ENCODE measurements at places on chromosomes 16 and 17. TPM values are rescaled to one million over a fixed set of nuclear protein-coding genes. Genes with fewer than 3 reads are reported as not detected.
A peak's percentile ranks its signal among the peaks of the same experiment; 100 is the strongest.

- no peak for DNase-seq
Observed at GRCh38 chr16:81717662-81718189, 61.4 kb upstream of the PLCG2 start.

The EMC8 gene
- total RNA-seq = 28.3 TPM

The ZSCAN10 gene
- not detected for total RNA-seq

The KRTAP2-3 gene
- total RNA-seq = 4.8 TPM

DNA sequence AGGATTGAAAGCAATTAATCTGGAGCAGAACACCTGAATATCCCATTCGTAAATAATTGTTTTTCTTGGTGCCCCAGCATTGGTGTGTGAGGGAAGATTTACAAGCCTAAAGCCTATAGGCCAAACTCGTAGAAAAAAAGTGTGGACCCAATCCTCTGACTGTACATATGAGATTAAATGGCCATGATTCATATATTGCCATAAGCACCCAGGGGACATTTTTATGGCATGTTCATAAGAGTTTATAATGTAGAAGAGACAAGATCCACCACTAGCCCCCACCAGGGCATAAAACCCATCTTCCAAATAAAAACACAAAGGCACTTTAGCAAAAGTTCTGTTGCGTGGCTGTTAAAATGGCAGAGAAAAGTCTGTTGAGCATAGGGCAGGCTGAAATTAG is 15.5 kb upstream of the SALL1 start:
- no peak for DNase-seq

The HIC1 gene
- 2.1 TPM for total RNA-seq

DNA sequence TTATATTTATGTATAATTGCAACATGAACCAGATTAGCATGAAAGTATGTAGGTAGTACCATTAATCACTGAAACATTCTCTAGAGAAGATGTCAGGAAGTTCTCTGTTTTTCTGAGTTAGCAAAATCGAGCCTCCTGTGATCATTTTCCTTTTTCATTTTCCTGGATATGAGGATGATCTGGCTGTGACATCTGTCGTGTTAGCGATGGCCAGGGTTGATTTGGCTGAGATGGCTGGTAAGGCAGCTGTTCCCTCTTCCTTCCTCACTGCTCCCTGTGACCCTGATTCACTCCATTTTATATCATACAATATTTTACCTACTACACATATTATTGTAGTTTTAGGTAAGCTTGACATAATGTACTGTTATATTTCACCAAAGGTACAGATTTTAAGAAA is 10.3 kb downstream of the CNTNAP4 start:
- no peak for DNase-seq

DNA sequence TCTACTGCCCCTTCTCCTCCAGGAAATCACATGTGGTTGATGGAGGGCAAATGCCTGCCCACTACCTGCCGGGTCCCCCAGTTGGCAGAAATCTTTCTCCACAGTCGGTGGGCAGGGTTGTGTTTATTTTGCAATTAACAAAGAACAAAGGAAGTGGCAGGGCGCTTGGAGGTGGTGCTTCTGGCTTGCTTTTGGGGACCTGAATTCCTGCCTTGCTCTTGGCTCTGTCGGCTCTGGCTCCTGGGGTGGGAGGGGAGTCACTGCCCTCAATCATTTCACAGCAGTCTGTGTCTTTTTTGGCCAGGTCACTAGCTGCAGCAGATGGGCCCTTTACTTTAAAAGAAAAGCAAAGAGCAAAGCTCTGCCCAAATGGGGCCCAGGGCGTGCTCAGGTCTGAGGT is 69.2 kb downstream of the C16orf78 start:
- no peak for DNase-seq

DNA sequence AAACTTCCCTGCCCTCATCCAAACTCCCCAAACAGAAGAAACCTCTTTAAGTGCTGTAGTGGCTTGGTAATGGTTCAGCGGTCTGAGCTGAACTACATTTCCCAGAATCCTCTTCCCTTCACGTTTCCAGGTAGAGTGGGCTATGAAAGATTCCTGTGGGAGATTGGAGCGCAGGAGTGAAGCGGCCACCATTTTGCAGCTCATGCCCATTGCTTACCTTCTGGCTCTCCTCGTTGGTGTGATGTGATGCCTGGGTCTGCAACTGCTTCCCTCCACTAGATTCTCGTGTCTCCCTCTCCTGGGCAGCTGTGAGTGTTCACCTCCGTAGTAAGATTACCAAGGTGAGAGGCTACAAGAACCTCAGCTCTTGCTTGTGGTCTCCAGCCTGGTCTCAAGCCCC is 82.1 kb downstream of the GPR139 start:
- DNase-seq = no peak

- peak; percentile 27 for DNase-seq
Observed at GRCh38 chr17:79749156-79749815, 18.5 kb downstream of the ENPP7 start.

- no peak for DNase-seq
Observed at GRCh38 chr16:86335266-86336172, 174.8 kb upstream of the FOXF1 start.

The GP2 gene
- not detected for total RNA-seq

GRCh38 chr17:76077584-76078110 is 1.3 kb upstream of the ZACN start:
- no peak for DNase-seq

DNA sequence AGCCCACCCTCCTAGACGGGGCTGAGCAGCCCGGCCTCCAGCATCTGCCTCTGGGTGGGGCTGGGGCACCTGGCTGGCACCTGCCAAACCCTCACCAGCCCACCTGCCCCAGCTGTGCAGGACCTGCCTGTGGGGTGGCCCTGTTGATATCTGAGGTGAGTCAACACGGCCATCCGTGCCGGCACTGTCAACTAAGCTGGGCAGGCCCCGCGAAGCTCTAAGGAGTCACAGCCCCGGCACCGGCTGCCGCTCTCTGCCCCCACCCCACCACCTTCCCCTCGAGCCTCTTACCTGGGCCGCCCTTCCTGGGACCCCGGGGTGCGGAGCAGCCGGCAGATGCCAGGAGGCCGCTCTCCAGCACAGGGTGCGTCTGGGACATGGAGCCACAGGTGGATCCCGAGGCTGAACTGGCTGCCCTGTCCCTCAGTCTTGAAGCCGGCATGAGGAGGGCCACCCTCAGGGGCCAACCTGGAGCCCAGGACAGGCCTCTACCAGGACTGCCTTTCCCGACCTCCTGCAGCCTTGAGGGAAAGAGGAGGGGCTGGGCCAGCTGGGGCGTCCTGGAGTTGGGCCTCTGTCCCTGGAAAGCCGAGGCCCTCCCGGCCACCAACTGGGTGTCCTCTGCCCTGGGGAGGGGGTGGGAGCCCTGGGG is 515 bp downstream of the CBFA2T3 start:
- no peak for DNase-seq

The CASKIN1 gene
- total RNA-seq = 0.83 TPM

- DNase-seq = no peak
Observed at GRCh38 chr17:20043021-20043420, 33.9 kb downstream of the SPECC1 start.

- no peak for DNase-seq
Observed at GRCh38 chr17:77470800-77471733, 330.3 kb downstream of the SEC14L1 start.

- DNase-seq = no peak
Observed at GRCh38 chr16:27756206-27756970, 206.4 kb downstream of the KATNIP start.

- DNase-seq = peak; percentile 47
Observed at GRCh38 chr17:40529991-40530390, 28.6 kb upstream of the TNS4 start.

- DNase-seq = peak; percentile 12
Observed at GRCh38 chr17:18362698-18363100, 651 bp downstream of the SHMT1 start.

DNA sequence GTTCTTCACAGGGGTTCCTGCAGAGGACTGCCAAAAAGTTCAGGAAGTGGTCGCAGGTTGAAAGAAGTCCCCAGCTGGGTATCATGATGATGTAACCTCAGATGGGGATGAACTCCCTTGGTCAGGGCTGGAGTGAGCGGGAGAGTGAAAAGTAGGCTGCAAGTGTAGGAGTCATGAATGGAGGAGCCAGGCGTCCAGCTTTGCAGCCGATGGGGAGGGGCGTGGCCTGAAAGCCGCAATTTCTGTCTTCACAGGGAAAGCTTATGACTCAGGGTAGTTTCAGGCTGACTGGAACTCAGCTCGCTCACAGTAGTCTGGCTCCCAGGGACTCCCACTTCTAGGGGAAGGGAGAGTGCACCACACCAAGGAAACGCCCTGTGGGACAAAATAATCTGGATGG is 70.0 kb upstream of the HS3ST3A1 start:
- no peak for DNase-seq

The CD7 gene
- total RNA-seq = not detected
